ENCODE measurements at places on chromosomes 2 and 18.

DNA sequence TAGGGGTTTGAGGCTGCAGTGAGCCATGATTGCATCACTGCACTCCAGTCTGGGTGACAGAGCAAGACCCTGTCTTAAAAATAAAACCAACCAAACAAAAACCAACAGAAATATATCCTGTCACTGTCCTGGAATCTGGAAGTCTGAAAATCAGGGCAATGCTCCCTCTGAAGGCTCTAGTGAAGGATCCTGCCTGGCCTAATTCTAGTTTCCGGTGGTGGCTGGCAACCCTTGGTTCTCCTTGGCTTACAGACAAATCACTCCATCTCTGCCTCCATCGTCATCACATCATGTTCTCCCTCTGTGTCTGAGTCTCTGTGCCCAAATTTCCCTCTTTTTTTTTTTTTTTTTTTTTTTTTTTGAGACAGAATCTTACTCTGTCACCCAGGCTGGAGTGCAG is 15.9 kb upstream of the VPS4B start:
- no peak for DNase-seq

DNA sequence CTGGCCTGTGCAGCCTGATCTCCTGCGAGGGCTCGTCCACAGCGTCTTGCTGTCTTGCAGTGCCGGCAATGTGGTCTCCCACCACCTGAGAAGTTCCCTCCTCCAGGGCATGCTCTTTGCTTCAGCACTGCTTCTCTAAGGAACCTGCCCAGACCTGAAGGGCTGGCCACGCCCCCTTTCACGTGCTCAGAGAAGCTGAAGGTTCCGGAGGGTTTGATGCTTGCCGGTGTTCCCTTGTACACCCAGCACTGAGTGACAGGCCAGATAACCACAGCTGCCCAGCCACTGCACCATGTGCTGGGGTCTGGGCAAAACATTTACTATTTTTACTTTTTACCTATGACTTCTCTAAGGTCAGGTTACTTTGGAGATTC is 1.7 kb upstream of the POLR2D start:
- peak; percentile 47 for DNase-seq

DNA sequence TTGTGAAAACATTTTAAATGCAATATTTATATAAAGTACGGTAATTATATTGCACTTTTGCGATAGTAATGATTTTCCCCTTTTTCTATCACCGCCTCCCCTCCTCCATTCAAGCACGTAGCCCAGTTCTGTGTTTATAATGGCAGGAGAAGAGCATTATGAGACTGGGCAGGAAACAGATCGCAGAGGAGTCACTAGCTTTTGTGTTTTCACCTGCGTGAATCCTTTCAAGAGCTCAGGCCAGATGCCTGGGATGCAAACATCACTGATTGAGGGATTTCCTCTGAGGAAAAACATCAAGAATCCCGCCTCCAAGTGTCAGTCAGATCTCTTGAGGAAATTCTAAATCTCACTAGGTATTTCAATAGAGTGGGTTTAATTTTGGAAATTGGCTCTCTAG is 178.4 kb upstream of the FN1 start:
- DNase-seq = no peak

- DNase-seq = no peak
Observed at GRCh38 chr2:209189893-209190292, 234.0 kb upstream of the MAP2 start.

- no peak for DNase-seq
Observed at GRCh38 chr2:232894746-232895145, 24.7 kb downstream of the SNORC start.

- peak; percentile 2 for DNase-seq
Observed at GRCh38 chr2:217222309-217222910, 362.5 kb upstream of the TNP1 start.

GRCh38 chr2:10550206-10551001 is 102.3 kb upstream of the ODC1 start:
- DNase-seq = no peak

DNA sequence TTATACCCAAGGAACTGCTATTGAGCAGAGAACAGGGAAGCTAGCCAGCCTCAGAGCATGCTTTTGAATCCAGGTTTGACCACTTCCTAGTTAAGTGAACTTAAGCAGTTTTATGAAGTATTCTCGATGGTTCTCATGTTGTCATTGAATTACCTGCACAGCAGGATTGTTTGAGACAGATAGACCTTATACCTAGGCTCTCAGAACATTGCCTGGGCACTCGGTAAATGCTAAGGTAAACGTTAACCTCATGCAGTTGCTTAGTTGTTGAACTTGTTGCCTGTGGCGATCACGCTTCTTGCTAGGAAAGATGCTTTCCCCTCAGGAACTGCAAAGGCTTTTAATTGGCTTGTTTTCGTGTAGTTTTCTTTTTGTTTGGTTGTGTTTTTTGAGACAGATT is 34.0 kb upstream of the CHMP1B start:
- no peak for DNase-seq

GRCh38 chr18:75586130-75586889 is 158.8 kb upstream of the SMIM21 start:
- DNase-seq = no peak

- no peak for DNase-seq
Observed at GRCh38 chr18:6059551-6059950, 164.2 kb upstream of the TMEM200C start.

DNA sequence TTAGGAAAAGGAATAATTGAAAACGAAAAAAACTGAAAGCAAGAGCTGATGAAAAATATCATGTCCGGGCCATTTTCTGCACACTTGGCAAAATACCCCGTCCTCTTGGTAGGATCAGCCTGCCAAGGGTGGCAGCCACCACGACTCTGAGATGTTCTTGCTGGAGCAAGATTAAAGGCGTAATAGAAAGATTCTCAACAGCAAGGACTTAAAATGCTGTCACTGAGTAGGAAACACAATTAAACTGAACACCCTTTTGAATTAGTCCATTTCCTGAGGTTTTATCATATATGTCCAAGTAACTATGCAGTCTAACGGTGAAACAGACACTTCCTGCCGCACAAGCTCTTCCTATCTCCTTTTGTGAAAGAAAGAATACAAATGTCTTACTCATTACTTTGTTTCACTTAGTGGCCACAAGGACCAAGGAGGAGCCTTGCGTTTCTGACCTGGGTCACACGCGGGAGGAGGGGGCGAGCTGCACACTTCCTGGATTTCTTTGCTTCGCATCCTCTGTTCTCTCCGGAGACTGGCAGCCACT is 222.7 kb downstream of the PIEZO2 start:
- no peak for DNase-seq

DNA sequence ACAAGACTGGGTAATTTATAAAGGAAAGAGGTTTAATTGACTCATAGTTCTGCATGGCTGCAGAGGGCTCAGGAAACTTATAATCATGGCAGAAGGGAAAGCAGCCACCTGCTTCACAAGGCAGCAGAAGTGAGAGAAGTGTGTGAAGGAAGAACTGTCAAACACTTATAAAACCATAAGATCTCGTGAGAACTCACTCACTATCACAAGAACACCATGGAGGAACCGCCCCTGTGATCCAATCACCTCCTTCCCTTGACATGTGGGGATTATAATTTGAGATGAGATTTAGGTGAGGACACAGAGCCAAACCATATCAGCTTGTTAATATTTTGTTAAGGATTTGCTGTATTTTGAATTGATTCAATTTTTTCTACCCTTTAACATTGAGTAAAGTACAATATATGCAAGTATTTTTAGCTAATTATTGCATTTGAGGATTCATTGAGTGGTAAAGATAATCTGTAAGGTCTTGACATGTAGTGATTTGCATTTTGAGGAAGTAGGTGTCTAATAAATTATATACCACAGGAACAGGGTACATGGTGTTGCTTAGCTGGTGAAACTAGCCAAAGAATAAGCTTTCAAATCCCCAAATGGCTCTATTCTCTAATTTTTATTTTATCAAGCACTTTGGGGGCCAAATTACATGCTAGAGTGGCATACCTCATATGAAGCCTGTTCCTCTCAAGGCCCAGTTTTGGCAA is 3.9 kb upstream of the C2orf69 start:
- DNase-seq = no peak

- DNase-seq = no peak
Observed at GRCh38 chr18:52401236-52401635, 61.2 kb downstream of the DCC start.

DNA sequence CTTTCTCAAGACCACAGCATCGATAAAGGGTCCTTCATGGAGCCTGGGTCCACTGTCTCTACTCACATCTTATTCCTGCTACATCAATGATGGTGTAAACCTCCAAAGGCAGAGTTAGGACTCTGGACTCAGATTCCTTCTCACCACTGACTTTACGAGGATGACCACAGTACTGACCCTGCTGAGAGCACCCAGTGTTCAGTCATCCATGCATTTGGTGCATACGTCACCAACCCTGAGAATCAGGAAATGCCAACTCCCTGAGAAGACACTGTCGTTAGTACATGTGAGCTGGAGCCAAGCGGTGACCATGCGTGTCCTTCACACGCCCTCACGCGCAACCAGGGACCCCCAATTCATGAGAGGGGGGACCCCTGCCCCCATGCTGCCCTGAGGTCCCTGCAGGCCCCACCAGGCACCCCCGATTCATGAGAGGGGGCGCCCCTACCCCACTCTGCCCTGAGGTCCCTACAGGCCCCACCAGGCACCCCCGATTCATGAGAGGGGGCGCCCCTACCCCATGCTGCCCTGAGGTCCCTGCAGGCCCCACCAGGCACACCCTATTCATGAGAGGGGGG is 178.4 kb upstream of the TPO start:
- no peak for DNase-seq

DNA sequence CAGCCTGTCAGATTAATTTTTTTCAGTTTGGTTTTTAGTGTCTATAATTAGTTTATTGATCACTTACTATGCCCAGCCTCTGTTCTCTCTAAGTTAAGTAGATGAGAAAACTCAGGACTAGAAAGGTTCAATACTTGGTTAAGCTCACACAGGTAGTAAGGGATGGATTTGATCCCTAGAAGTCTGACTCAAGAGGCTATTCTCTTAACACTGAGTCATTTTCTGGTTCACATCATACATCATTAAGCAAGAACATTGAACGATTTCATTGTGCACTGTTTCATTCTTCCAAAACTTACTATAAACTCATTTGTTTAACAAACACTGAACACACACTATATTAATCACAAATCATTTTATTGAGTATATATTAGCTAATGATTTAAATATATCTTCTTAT is 54.1 kb upstream of the SLC38A11 start:
- no peak for DNase-seq

DNA sequence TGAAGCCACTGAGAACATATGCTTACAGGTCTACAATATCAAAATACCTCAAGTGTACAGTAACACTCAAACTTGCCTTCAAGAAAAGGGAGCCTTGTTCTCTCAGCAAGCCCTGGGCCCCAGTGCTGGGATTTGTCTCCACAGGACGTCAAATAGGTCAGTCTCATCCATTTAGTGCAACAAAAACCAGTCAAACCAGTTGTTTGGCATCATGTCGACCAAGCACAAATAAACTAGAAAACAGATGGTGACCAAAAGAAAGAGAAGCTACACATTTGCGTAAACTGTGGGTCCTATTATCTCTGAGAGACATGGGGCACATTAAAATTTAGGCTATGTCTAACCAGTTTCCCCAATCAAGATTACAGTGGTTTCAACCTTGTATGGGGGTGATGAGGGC is 182.6 kb upstream of the PKDCC start:
- DNase-seq = no peak

DNA sequence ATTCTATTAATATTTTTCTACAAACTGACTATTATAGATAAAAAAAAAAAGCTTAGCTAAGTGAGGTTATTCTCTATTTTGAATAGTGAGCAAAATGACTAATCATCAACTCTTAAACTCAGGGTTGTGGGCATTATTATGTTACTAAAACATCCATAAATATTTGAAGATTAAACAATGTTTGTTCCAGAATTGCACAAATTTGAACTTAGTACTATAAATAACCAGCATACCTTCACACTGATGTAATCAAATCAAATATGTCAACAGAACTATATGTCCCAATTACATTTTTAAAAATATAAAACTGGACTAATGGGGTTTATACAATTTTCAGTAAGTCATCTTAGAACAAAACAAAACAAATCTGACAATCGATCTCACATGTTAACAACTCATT is 800.9 kb downstream of the LRP1B start:
- no peak for DNase-seq

- peak; percentile 62 for DNase-seq
Observed at GRCh38 chr2:10331027-10331701, 28.5 kb downstream of the HPCAL1 start.

- no peak for DNase-seq
Observed at GRCh38 chr2:53987336-53987921, 16.6 kb upstream of the PSME4 start.

- no peak for DNase-seq
Observed at GRCh38 chr18:13585379-13586153, 140.8 kb downstream of the FAM210A start.

- DNase-seq = no peak
Observed at GRCh38 chr2:71781695-71782228, 328.4 kb downstream of the DYSF start.

DNA sequence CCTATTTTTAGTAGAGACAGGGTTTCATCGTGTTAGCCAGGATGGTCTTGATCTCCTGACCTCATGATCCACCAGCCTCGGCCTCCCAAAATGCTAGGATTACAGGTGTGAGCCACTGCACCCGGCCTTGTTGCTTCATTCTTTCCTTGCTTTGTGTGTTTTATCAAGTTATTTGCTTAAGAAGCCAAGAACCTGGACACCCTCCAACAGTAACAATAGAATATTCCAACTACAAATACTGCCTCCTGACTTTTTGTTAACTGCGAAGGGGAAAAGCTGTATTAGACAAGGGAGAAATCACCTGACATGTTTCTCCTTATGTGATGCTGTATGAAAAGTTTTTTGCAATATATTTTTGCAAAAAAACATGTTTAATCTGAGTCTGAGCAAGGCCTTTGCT is 297.2 kb downstream of the NCKAP5 start:
- no peak for DNase-seq

DNA sequence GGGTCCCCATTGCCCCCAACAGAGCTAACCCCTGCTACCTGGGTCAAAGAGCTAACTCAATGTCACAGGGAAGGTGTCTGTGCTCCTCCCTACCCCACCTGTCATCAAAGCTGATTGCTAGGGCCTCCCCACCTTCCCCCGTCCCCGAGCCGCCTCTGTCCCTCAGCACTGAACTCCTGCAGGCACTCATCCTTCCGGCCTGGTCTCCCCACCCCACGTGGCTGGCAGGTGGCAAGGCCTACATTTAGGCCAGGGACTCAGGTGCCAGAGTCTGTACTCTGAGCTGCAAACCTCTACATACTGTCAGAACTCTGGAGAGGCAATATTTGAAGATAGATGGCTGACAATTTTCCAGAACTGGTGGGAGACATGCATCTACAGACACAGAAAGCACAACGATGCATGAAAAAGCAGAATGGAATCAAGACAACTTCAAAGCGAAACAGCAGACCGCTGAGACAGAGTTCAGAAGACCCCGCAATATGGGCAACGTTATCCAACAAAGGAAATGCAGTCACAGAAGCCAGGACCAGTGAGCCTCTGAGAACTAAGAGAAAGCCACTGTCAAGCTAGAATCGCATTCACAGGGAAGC is 195.8 kb downstream of the HDAC4 start:
- no peak for DNase-seq

Data from GM19239 (cell line).